NCI-H446 treated with DMSO at 0.1 percent for 48 hours (cell line): ENCODE measurements at places on chromosomes 1 and 21.

DNA sequence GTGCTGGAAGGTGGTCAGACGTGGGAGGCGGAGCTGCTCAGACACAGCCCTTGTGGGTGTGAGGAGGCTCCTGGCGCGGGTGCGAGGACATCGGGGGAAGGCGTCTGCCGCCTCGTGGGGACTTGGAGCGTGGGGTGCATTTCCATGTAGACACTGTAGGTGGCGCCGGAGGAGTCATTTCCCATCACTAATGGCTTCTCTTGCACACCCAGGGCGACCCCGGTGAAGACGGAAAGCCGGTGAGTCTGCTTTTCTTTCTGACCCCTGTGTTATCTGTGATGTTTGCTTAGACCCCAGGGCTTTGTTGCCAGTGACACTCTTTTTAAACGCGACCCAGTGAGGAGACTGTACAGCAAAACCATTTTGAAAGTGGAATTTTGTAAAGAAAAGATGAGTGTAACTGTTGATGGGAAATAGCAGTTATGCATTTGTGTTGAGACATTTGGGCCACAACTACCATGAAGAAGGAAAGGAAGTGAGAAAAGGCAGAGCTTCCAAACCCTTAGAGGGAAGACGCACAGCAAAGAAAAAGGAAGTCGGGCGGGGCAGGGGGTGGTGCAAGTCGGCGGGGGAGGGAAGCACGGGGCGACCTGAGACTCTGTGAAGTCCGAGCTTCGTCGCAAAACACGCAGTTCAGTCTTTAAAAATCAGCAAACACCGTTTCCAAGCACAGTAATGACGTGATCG lies 64.0 kb downstream of the SLC19A1 start:
- DNase-seq, result peak; percentile 2

DNA sequence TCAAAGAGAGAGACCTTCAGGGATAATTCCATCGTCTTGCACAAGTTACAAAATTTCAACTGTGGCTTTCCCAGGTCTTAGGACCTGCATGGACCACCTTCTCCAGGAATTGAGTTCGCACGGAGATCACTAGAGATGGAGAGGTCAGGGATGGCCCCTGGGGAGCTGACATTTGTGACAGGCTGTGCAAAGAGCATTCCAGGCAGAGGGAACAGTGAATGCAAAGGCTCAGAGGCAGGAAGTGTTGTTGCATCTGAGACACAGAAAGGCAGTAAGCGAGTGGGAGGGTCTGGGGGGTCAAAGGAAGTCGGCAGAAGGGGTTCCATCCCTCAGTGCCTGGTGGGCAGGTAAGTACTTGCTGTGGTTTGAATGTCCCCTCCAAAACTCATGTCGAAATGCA lies 9.5 kb upstream of the SELENON start:
- no peak for DNase-seq

GRCh38 chr1:172449585-172450523 lies 6.0 kb upstream of the PIGC start:
- peak; percentile 39 for DNase-seq

- no peak for DNase-seq
Measured at GRCh38 chr1:67970088-67970487, 80.3 kb downstream of the DIRAS3 start.

DNA sequence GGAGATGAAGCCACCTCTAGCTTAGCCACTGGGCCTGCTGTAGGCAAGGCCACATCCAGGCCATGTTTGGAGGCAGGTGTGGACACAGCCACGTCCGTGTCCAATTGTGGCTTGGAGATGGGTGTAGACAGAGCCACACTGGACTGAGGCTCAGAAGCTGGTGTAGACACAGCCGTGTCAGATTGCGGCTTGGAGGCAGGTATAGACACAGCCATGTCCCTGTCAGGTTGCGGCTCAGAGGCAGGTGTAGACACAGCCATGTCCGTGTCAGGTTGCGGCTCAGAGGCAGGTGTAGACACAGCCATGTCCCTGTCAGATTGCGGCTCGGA lies 2.2 kb downstream of the PERM1 start:
- no peak for DNase-seq

GRCh38 chr1:174265282-174265681 lies 106.0 kb downstream of the RABGAP1L start:
- DNase-seq, result no peak

GRCh38 chr21:46325073-46325912 lies 1.3 kb downstream of the PCNT start:
- DNase-seq, result peak; percentile 36

DNA sequence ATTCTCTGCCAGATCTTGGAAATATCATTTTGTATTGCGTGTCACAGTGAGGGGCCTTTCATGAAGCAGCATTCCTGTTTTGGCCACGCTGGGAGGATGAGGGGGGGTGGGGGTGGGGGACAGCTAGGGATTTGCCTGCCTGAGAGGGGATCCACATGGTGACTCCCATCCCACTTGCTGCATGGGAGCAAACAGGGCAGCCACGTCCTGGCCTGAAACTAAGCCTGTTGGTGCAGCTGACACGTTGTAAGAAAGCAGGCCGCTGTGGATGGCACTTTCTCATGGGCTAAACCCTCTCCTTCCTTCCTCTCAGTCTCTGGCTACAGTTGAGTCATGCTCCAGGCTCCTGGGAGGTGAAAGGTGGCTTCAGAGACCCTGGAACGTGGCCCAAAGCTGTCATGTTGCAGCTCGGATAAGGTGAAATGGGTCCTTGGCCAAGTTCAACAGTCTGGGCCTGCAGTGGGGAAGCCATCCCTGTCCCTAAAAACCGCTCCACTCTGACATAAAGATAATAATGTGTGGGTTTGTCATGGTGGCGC lies 346.7 kb upstream of the VAMP3 start:
- DNase-seq, result no peak

GRCh38 chr1:101371259-101371658 lies 134.4 kb downstream of the S1PR1 start:
- DNase-seq, result no peak

GRCh38 chr1:205226868-205227583 lies 720 bp upstream of the TMCC2 start:
- DNase-seq, result no peak
